Stimulated activated CD4-positive, alpha-beta T cell treated with anti-CD3 and anti-CD28 coated beads, Interleukin-4, amount 100 ng/mL, for 24 hours (primary cell): ENCODE measurements at places on chromosomes 5 and 9.

DNA sequence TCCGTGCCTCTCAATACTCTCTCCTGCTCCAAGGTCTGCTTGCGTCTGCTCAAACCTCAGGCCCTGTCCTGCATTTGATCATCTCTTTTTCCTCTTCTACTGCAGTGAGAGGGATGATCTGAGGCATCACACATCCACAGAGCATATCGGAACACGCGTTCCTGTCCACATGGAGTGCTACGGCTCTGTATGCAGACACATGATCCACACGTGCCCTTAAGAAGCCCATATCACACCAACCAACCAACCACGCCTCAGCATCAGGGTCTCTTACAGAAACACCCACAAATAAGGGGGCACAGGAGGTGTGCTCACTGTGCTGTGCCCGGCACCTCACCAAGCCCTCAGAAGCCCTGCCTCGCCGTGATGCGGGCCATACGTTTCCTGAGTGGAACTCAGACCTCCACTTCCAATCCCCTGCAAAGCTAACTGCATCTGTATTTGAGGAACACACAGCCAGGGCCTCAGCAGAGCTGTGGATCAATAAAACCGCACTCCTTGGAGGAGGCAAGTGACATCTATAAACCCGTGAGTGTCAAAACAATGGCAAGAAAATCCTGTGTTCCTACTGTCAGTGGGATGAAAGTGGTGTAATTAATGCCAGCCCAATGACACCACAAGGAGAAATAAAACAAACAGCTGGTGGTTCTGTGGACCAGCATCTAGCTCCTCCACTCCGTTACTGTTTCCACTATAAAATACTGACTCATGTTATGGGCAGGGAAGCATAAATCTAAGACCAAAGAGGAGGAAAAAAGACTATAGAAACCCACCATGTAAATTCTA is 40.4 kb downstream of the AK8 start:
- DNase-seq, result no peak

DNA sequence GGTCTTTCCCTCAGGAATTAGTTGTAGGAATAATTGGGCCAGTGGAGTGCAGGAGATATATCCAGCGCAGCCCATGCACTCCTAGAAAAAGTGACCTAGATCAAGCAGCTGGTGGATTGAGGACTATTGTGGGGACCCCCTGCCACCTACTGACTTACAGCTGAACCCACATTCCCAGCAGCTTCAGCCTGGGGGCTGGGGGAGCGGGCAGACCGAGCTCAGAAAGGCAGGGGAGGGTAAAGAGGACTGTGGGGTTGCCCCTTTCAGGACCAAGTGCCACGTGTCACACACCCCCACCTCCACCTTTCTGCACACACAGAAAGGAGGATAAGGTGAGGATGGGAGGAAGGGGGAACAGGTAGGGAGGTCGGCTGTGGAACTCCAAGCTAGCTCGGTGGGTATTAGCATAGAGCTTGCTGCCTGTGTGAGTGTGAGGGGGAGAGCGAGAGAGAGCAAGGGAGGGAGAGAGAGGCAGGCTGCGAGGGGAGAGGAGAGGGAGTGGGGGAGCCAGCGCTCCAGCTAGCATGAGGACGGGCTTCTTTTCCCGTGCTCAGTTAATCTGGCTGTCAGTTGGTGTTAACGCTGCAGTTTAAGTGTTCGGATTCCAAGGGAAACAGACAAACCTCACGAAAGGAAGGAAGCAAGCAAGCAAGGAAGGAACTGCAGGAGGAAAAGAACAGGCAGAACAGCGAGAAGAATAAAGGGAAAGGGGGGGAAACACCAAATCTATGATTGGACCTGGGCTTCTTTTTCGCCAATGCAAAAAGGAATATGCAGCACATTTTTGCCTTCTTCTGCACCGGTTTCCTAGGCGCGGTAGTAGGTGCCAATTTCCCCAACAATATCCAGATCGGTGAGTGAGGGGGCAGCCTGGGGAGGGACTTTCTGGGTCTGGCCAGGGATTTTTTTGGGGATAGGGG is at the start of gene GRIA1:
GRIA1 (plus strand) TSS at position 553 of the 920 bp plus-strand sequence.
- DNase-seq, result no peak

- no peak for DNase-seq
These were observed 234.4 kb upstream of the MPDZ start for GRCh38 chr9:13513716-13514444.

- DNase-seq, result no peak
These were observed 17.3 kb upstream of the ZNF474 start for GRCh38 chr5:122112063-122112462.

DNA sequence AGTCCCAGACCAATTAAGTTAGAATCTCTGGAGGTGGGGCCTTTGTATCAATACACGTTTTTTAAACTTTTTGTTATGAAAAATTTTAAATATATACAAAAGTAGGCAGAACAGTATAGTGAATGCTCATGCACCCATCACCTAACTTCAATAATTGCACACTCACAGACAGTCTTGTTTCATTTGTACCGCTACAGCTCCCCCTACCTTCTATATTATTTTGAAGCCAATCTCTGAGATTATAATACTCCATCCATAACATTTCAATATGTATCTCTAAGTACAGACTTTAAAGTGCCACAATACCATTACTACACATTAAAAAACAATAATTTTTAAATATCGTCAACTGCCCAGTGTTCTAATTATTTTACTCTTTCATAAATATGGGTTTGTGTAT is 32.9 kb downstream of the ISL1 start:
- DNase-seq, result no peak

GRCh38 chr5:73812962-73813588 is 187.1 kb downstream of the ARHGEF28 start:
- no peak for DNase-seq

DNA sequence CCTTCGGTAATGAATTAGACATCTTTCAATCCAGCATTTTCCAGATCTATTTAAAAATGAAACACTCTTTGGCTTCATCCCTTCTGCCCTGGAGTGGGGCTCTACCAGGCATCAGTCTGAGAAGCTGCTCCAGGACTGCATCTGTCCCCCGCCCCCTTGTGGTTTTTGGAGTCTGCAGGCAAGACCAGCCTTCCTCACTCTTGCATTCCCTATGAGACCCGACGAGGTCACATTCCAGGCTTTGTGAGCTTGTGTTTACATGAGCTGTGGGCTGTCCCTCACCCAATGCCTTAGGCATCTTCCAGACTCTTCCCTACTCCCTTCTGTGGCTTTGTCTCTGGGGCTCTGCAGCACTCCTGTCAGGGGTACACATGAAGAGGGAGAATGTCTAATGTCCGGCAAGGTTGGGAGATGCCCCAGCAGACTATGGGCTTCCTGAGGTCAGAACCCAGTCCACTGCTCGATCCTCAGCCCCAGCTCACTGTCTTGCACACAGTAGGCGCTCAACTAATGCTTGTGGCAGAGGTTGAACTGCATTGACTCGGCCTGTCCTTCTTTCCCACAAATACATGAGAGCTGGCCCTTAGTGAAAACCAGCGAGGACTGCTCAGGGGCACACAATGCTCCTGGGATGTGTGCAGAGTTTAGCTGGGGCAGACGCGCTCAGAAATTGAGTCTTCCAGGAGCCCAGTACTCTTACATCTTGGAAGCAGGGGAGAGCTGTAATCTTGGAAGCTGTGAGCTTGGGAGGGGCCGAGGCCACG is 11.7 kb upstream of the GADD45G start:
- no peak for DNase-seq

GRCh38 chr5:168714046-168714445 is 134.9 kb upstream of the PANK3 start:
- no peak for DNase-seq
